ENCODE measurements at places on chromosomes 3 and 15.

DNA sequence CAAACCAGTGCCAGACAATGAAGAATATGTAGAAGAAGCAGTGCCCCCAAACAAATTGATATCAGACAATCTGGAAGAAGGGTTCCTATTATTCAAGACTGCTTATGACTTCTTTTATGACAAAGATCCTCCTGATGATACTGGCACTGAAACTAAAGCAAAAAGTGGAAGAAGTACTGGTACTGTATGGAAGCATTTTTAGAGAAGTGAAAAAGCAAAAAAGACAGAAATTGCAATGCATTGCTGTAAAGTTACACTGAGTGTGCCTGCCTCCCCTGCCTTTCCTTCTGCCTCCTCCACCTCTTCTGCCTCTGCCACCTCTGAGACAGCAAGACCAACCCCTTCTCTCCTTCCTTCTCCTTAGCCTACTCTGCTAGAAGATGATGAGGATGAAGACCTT is 167.6 kb downstream of the PLCL2 start:
- DNase-seq, result no peak

DNA sequence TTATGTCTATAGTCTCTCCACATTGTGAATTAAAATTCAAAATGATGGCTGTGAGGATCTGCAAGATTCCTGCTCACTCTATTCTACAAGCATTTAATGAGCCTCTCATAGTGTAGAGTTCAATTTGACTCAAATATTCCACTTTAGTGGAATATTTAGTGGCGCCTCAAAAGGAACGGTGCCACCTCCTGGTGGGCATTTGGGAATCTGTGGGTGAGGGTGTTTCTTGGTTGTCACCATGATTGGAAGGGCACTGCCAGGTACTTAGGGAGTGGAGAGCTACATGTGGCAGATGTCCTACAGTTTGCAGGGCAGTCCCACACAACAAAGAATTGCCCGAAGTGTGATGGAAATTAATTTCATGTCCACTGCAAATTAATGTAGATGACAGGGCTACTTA is 21.5 kb upstream of the KCNMB3 start:
- peak; percentile 8 for DNase-seq

GRCh38 chr15:68888419-68888818 is 41.9 kb upstream of the SPESP1 start:
- DNase-seq, result no peak

GRCh38 chr15:47384776-47385175 is 332.5 kb upstream of the SEMA6D start:
- DNase-seq, result no peak

- DNase-seq, result no peak
Observed at GRCh38 chr3:78183906-78184599, 1144.2 kb downstream of the ROBO2 start.

DNA sequence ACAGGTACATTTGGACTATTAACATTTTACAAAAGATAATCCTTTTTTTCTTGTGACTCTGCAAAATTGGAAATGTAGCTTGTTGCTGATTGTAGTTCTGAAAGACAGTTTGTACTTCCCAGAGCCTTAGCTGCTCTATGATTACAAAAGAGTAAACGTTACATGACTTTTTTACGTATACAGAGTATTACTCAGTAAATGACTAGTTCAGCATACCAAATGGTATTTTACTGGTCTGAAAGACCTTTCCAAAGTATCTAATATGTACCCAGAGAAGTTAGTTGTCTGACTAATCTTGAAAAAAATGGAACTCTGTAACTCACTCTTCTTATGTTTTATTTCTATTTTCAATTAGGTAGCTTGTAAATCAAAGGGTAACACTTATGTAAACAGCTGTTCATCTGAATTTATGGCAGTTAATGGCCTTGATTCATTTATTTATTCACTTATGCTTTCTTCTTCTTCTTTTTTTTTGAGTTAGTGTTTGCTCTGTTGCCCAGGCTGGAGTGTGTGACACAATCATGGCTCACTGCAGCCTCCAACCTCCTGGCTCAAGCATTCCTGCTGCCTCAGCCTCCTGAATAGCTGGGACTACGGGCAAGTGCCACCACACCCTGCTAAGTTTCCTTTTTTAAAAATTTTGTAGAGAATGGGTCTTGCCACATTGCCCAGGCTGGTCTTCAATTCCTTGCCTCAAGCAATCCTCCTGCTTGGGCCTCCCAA is 151.7 kb downstream of the C3orf38 start:
- no peak for DNase-seq

GRCh38 chr3:4907643-4908432 is 71.4 kb upstream of the BHLHE40 start:
- DNase-seq, result no peak

DNA sequence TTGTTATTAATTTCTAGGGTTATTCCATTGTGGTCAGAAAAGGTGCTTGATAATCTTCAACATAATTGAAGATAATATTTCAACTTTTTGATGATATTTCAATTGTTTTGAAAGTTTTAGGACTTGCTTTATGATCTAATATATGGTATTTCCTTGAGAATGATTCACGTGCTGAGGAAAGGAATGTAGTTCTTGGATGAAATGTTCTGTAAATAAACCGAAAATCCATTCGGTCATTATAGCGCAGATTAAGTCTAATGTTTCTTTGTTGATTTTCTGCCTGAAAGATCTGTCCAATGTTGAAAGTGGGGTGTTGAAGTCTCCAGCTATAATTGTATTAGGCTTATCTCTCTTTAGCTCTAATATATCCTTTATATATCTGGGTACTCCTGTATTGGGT is 617.5 kb upstream of the NECTIN3 start:
- no peak for DNase-seq

DNA sequence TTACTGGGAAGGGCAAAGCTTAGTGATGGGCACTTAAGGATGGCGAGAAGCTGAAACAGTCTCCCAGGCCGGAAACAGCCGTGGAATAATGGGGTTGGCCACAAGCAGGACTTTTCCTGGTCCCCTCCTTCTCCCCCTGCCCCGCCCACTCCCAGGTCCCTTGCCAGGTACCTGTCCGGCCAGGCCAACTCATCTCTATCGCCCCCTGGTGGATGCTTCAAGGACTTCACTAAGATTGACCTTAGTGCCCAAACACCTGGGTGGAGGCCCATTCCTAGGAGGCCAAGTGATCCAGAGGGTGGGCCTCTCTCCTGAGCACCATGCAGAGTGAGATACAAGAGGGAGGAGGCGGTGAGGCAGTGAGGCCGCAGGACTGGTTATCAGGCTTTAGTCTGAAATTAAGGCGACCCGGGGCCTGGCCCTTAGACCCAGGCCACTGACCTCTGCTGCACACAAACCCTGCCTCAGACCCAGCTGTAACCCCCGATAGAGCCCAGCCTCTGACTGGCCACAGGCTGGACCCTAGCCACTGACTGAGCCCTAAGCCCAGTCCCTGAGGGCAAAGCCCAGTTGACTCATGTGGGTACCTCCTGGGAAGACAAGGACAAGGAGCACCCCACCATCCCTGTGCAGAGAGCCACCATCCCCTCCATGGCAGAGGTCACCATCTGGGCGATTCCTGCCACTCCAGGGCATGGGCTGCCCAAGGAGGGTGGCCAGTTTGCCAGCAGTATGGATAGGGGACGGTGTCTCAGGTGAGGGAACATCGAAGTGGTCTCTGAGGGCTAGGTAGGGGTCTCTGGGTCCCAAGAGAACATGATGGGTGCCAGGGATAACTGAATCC is 37.6 kb downstream of the VIPR1 start:
- peak; percentile 5 for DNase-seq

GRCh38 chr15:60441331-60441730 is 37.6 kb downstream of the ICE2 start:
- DNase-seq, result no peak

DNA sequence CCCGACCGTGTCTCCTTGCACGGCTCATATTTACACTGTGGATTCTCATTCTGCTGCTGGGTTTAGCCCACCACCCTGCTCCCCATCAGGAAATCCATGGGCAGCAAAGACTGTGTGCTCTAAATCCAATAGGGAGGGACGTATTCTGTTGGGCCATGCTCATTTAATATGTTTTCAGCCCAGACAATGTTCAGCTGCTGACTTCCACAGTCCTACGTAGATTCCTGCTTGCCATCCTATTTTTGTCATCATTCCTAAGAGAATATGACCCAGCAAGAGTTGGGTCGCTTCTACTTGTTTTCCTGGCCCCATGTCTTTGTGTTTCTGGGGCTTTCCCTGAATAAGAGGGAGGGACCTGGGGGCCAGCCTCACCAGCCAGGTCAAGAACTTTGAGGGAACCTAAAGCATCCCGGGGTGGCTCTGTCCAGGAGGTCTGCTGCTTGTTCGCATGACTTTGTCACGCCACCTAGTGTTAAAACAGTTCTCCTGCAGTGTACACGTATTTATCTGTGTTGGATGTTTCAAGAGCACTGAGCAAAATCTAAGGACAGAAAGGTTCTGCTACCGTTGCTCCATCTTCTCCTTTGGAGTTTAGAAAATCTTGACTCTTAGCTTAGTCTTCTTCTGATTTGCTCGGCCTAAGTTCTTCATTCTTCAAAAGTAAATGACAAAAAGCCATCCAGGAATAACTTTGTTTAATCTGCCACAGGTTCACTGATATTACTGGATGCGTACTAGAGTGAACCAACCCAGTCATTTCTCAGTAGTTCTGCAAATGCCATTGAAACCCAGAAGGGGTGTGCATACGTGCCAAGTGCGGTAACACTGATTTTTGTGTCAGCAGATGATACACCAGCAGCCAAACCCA is 79.8 kb upstream of the NR2E3 start:
- DNase-seq, result peak; percentile 67

DNA sequence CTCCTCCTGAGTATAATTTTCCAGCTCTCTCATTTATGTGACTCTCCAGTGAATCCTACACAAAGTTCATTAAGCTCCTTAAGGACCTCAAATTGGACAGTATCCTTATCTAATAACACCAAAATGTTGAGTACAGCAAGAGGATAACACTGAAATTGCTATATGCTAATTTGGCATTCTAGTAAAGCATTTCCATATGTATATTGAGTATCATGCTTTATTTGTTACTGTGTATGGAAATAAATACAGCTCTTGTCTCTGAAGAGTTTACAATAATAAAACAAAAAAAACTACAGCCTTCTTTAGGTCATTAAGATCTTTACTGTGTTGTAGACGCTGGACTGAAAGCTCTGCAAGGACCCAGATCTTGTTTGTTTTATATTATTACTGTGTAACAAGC is 1341.3 kb downstream of the ROBO1 start:
- DNase-seq, result no peak

GRCh38 chr15:66785637-66786036 is 83.6 kb downstream of the SMAD6 start:
- no peak for DNase-seq

DNA sequence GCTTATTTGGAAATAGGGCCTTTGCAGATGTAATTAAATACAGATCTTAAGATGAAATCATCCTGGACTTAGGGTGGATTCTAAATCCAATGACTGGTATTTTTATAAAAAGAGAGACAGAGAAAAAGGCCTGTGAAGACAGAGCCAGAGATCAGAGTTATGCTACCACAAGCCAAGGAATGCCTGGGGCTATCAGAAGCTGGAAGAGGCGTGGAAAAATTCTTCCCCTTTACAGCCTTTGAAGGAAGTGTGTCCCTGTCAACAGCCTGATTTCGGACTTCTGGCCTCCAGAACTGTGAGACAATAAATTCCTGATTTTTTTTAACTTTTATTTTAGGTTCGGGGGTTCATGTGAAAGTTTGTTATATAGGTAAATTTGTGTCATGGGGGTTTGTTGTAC is 154.1 kb upstream of the CADPS start:
- no peak for DNase-seq

DNA sequence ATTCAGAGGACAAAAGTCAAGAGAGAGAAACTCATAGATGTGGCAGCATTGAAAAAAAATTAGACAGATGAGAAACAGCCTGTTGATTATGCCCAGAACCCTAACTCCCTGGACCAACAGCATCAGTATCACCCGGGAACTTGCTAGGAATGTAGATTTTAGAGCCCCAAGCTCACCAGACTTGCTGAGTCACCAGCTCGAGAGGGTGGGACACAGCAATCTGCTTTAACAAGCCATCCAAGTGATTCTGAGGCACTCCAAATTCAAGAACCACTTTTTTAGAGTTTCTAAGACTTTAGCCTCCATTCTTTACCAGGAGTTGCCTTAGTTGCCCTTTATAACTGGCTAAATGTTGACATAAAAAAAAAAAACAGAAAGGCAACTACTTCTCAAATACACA is 70.9 kb downstream of the CGGBP1 start:
- DNase-seq, result no peak
